Posterior cingulate gyrus (tissue), 11 donors: ENCODE measurements at places on chromosomes 4 and X.

DNA sequence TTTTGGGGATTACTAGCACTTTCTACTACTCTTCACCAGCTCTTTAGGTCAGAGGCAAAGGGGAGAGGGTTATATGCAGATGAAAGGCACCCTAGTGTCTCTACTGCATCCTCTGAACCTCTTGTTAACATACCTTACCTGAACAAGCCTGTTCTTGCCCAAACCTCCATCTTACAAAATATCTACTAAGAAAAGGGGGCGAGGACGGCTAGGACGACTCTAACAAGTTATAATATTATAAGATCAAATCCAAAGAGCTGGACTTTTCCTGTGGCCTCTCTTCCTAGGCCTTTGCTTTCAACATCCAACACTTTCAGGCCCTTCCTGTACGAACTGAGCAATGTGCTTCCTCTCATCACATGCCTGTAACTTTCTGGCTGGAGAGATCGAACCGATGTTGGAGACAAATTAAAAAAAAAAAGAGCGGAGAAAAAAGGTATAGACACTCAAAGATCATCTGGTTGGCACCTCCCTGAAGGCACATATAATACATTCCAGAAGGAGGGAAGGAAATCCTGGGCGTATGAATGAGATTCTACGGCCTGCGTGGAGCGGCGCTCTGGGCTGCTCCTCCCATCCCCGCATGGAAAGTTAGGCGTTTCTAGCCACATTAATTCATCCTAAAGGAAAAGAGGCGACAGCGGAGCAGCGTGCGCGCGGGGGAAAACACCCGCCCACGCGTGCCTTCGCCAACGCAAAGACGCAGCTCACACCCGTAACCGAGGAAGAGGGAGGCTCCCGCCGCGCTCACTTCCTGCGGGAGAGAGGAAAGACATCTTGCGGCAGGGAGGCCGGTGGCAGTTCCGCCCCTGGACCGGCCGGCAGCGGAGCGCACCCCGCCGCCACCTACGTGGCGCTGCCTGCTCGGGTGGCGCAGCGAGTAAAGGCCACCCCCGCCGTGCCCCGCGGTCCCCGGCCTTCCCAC is 808 bp downstream of the PRDM5 start:
- peak; percentile 95 for DNase-seq

GRCh38 chr4:81740487-81740886 is 268.8 kb upstream of the RASGEF1B start:
- DNase-seq: no peak

DNA sequence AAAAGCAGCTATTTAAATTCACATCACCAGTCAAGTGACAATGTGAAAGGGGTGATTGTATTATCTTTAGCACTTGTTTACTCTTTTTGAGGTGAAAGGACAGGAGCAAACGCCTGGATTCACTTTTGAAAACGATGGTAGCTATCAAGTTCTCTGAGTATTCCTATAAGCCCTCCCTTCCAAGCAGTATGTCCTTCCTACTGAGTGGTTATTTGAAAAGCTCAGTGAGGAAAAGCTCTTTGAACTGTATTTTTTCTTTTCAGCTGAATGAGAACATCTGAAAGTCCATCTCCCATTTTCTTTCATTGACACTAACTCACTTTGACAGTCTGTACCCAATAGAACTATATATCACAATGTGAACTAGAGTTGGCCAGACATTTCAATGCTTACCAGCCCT is 9.1 kb upstream of the CTSO start:
- DNase-seq: no peak

DNA sequence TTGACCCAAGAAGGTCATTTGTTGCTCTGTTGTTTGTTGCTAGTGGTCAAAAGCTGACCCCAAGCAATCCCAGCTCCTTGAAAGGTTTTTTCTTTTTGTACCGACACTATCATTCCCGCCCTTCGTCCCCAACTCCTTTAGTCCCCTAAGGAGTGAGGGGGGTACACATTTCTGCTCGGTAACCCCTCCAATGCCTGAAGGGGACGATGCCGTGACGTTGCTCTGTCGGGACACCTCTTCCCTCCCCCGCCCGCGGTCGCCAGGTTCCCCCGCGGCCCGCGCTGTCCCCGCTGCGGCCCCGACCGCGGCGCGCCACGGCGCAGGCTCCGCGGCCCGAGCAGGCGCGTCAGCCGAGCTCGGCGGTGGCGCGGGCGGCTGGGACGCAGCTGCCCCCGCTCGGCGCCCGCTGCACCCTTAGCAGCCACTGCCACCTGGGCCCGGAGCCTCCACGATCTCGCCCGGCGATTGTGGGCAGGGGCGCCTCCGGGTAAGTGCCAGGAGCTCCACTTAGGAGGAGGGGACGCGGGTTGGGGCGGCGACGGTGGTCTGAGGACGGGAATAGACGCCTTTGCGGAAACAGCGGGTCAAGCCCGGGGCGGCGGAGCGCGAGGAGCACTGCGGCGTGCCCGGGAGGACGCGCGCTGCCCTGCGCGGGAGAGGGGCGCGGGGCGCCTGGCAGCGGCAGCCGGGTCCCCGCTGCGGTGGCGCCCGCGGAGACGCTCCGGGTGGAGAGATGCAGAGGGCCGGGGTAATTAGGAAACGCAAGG is at the start of gene GLRB:
TSS of gene GLRB (plus strand) at position 340 of the 767 bp plus-strand sequence. CDS start 1,875 bp downstream, outside the sequence.
- peak; percentile 16 for DNase-seq

DNA sequence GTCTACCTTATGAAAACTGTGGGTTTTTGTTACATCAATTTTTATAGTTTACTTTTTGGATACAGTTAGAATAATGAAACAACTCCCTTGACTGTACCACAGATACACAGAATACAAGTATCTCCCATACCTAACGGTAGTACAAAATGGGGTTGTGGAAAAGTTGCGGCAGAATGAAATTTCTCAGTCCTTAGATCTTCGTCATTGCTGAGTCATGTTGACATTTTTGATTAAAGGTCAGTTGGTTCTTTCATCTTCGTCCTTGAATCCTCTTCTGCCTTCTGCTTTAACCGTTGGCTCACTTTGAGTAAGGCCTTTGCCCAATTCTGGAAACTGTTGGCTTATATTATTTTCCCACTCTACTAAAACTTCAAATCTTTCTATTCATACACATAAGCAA is 75.6 kb downstream of the TRIML1 start:
- DNase-seq: no peak

GRCh38 chr4:89929425-89930159 is 34.9 kb downstream of the MMRN1 start:
- no peak for DNase-seq

DNA sequence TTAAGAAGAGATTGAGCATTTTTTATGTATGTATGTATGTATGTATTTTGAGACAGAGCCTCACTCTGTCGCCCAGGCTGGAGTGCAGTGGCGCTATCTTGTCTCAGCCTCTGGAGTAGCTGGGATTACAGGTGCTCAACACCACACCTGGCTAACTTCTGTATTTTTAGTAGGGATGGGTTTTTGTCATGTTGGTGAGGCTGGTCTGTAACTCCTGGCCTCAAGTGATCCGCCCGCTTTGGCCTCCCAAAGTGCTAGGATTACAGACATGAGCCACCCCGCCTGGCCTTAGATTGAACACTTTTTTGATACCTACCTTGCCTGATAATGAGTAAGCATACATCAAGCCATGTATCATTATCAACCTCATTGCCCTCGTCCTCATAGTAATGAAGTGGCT is 2.7 kb downstream of the N4BP2 start:
- no peak for DNase-seq

GRCh38 chrX:19787305-19787815 is 100.0 kb downstream of the SH3KBP1 start:
- no peak for DNase-seq

GRCh38 chrX:107826238-107827029 is 768 bp downstream of the MID2 start:
- DNase-seq: no peak

DNA sequence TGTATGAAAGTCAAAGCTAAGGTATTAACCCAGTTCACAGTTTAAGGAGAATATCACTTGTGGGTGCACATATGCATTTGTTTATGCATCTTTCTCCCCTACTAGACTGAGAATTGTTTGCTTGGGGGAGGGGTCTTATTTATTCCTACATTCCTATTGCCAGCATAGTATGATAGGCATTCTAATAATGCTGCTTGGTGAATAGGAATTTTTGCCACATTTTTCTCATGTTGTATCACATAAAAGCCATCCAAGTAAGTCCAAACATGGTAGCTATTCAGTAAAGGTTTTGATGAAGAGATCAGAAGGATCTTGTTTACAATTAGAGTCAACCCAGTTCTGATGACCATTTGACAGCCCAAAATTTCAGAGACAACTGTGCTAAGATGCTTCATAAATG is 48.6 kb downstream of the ASB9 start:
- DNase-seq: no peak

GRCh38 chr4:93532234-93532633 is 296.3 kb upstream of the ATOH1 start:
- no peak for DNase-seq

- DNase-seq: no peak
These were observed 171.0 kb downstream of the GALNTL6 start for GRCh38 chr4:171983935-171984805.

DNA sequence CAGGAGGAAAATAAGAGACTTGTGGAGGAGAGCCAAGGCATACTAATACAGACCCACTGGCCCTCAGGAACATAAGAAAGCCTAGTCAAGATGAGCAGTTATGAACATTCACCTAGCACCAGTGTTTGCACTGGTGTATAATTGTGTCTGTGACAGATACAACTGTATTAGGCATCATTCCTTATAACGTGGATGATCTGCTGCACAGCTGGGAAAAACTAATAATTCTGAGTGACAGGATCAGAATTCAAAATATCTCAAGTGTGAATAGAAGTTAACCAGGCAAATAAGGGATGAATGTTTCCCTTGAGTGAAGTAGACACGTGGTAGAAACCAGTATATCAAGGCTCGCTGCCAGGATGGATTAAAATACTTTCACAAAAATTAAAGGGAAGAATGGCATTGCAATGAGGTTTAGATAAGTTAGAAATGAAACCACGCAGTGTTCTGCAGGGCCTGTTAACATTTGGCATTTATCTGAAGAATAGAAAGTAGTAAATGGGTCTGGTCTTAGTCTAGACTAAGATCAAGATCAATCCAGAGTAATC is 325.9 kb downstream of the EPHA5 start:
- no peak for DNase-seq

DNA sequence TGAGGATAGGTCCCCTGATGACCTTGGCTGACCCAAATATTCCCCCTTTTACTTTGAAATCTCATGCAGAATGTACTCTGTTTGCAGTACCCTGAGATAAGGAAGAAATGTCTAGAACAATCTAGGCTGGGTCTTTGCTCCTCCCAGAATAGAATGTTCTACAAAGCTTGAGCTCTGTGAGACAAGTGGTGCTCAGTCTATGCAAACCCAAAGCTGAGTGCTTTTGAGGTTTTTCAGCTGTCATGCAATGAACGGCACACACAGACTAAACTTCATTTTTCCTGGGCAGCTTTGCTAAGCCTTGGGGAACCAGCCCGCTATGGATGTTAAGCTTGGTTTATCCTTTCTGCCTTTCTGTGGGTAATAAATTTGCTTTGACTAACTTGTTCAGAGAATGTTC is 513.6 kb downstream of the FAT4 start:
- DNase-seq: no peak

DNA sequence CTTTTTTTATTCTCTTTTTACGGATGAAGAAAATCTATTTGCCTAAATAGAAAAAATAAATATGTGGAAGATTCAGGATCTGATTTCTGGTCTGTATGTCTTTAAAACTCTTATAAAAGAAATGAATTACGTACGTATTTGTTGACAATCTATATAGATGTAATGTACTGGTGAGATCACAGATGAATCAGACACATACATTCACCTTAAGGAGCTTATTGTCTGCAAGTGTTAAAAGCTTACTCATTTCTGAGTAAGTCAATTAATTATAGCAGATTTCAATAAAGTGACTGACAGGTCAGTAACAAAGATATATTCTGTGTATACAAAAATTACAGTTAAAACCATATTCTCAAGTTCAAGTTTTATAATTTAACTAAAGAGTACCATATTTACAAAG is 66.6 kb upstream of the NAF1 start:
- no peak for DNase-seq

DNA sequence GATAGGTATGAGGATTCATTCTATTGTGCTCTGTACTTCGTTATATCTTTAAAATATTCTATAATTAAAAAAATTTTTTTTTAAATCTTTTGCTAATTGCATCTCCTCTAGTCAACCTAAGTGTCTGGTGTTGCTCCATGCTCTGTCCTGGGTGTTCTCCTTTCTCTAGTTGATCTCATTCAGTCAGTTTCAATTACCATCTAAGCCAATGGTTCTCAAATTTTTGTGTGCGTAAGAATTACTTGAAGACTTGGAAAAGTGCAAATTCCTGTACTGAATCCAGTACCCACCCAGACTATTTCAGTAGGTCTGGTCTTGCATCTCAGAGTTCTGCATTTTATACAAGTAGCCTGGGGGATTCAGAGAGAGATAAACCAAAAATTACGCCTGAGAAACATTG is 6.7 kb downstream of the TMPRSS11D start:
- no peak for DNase-seq

GRCh38 chr4:153383131-153383530 is 38.6 kb downstream of the MND1 start:
- DNase-seq: no peak

DNA sequence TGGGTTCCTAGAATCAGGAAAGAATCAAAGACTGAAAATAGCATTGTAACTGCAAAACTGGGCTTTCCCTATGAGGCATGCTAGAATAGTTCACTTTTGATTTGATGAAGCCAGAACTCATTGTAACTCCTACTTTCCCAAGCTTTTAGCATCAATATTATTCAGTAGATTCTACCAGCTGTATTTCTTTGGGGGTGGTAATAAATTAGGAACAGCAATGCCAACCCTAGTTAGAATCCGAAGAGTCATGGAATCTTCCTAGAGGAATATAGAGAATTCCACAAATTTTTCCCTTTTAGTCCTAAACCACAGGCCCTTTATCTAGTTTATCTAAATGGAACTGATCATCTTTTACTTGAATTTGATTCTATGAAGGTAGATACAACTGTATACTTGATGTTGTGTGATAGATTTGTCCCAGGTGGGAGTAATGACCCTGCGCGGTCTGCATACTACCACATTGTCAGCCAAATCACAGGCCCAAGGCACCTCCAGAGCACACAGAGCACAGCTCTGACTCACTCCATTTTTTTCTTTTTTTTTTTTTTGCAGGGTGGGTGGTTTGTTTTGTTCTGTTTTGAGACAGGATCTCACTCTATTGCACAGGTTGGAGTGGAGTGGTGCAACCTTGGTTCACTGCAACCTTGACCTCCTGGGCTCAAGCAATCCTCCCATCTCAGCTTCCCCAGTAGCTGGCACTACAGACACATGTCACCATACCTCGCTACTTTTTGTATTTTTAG is 66.6 kb downstream of the EDNRA start:
- no peak for DNase-seq

DNA sequence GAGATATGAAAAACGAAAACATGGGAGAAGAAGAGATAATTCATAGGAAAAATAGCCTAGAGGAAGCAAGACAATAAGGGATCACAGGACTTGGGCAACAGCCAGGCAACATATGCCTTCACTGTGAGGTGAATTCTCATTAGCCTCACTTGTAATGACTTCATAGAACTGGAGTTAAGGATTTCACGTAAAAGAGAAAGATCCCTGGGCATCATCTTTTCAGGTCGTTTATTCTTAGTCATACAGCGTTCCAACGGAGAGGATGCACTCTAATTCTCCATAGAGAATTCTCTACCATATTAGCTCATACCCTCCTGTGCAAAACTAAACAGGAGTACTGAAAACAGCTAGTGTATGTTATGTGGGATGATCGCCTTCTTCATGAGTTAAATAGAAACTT is 1.4 kb downstream of the PRKG2 start:
- DNase-seq: no peak

GRCh38 chrX:37455381-37455780 is 106.2 kb downstream of the PRRG1 start:
- no peak for DNase-seq

- DNase-seq: no peak
These were observed 479 bp downstream of the BRCC3 start for GRCh38 chrX:155071694-155072280.
